NCI-H1048 (cell line): ENCODE measurements at places on chromosomes 2 and 18.

GRCh38 chr18:58640891-58641610, 12.2 kb upstream of the ALPK2 start:
- DNase-seq, result no peak

DNA sequence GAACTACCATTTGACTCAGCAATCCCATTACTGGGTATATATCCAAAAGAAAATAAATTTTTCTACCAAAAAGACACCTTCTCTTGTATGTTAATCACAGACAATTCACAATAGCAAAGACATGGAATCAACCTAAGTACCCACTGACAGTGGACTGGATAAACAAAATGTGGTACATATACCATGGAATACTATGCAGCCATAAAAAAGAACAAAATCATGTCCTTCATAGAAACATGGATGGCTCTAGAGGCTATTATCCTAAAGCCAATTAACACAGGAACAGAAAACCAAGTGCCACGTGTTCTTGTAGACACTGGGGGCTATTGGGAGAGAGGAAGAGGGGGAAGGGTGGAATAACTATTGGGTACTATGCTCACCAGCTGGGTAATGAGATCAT, 27.7 kb downstream of the FLACC1 start:
- no peak for DNase-seq

DNA sequence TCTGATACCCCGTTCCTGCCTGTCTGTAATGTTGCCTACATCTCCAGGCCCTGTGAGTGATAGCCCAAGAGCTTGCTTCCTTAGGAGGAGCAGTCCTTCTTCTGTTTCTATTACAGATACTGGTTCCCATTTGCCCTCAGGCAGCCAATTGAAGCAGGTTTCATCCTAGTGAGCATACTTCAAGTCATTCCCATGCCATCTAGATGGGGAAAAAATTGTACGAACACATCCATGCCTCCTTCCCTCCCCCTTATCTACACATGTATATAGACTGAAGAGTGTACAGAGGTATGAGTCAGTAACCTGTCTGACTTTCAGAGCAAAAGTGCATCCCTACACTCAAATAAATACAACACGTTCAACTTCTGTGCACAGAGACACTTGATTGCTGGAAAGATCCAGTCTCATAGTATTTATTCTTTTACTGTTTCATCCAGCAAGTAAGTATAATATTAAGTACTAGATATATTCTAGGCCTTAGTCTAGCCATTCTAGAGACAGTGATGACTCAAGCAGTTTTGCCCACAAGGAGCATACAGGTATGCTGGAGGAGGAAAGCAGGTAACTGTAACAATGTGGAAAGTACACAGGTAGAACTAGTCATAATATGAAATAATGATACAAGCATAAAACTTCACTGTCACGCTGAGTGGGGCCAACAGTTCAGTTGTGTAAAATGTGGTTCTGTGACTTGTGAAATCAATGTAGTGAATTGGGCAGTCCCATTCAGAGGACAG, 153.4 kb downstream of the MGAT5 start:
- DNase-seq, result no peak

GRCh38 chr2:122859260-122859659, 1103.8 kb downstream of the TSN start:
- DNase-seq, result no peak

DNA sequence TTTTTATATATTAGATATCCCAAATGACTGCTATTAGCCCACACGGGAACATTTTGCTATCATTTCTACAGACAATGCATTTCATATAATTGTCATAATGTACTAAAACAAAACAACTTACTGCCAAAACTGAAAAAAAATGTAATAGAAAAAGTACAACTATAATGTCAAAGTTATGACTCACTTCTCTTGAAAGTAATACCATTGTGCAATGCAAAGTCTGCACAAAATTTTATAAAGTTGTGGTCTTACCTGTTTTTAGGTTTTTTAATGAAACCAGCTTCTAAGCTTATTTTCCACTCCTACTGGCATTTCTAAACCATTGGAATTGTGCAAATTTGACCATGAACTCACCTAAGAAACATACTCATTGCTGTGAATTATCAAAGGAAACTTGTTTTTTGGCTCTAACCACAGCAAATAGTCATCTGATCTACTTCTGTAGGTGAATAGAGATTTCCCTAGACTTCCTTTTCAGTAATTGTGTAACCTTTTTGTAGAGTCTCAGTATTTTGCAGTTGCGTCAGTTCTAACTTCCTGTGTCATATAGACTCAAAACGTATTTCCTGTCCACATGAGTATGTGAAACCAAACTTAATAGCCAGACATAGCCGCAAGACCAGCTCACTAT, 31.9 kb upstream of the TFPI start:
- DNase-seq, result no peak

- no peak for DNase-seq
Measured at GRCh38 chr2:134195341-134195740, 58.5 kb upstream of the MGAT5 start.

GRCh38 chr2:65917986-65918385, 485.6 kb upstream of the SPRED2 start:
- DNase-seq, result no peak

GRCh38 chr18:5571666-5572065, 27.9 kb upstream of the EPB41L3 start:
- DNase-seq, result no peak

DNA sequence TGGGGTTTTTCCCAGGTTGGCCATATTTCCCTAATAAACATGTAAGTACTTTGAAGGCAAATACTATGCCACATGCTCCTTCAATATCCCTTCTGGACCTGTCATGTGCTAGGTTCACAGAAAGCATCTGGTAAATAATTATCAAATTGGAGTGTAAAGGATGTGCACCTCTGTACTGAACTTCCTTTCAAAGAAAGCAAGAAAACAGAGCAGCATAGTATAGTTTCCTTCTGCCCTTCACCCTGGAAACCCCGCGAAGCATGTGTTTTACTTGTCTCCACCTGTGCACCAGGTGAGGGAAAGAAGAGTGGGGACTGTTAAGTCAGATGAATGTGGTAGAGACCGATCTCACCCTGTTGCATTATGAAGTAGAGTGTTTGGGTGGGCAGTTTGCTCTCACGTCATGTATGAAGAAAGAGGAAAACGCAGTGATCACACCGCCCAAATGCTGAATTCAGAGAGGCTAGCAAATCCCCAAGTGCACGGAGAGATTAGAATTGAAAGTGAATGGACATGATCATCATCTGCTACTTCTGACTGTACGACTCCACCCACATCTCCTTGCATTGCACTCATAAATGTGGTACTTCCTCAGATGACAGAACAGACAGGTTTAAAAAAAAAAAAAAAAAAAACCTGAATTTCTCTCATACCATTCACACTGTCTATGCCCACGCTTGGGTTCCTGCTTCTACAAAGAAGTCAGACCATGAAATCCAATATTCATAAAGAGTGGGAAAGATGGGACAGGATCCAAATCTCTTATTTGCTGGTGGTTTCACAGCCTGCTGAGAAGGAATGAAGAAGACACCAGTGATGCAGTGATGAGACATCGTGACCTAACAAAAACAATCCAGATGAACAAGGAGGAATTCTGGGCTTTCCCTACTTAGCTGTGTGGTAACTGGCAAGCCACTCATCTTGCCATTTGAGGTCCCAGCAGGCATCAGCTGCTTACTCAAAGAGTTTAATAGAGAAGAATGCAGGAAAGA, 448.6 kb downstream of the BCL11A start:
- DNase-seq, result no peak

DNA sequence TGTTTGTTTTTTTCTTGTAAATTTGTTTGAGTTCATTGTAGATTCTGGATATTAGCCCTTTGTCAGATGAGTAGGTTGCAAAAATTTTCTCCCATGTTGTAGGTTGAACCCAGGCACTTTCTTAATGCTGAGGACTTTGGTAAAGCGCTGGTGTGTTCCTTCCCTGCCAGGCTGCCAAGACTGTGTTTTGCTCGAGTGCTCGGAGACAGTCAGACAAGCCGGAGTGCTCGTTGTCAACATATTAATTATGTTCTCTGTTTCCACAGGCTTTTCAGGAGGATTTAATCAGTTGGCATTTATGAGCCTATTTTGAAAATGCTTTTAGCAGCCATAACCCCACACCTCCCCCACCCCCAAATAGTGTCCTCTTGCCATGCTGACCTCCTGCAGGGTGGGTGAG, 6.4 kb downstream of the MTCL1 start:
- no peak for DNase-seq

GRCh38 chr2:78775291-78775690, 250.2 kb upstream of the REG3G start:
- no peak for DNase-seq

DNA sequence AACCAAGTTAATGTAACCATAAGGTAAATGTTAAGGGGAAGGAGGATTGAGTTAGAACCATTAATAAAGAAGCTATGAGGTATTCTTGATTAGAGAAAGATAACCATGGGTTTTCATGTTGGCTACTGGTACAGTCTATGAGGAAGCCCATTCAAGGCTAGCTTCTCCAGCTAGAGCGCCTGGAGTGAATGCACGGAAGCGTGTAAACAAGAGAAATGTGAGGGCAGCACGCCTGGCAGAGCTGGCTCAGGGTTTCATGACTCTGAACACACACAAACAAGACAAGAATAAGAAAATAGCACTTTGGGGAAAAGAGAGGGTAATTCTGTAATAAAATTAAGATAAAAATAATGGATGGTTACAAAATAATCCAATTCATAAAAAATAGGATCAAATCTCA, 255.3 kb downstream of the PDE11A start:
- no peak for DNase-seq

DNA sequence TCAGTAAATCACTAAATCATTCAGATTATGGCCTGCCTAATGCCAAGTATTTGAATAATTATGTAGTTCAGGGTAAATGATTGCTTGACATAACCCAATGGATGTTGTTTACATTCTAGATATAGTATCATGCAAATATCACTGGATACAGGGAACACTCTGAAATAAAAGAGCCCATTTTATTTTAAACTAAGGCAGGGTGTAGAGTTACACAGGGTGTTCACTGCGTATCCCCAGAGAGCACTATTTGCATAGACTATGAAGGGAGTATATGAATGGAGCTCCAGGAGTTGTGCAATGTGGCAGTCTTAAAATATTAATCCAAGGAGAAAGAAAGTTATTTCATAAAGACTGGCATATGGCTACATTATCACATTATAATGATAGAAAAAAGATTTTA, 701.1 kb upstream of the KLHL29 start:
- peak; percentile 88 for DNase-seq

DNA sequence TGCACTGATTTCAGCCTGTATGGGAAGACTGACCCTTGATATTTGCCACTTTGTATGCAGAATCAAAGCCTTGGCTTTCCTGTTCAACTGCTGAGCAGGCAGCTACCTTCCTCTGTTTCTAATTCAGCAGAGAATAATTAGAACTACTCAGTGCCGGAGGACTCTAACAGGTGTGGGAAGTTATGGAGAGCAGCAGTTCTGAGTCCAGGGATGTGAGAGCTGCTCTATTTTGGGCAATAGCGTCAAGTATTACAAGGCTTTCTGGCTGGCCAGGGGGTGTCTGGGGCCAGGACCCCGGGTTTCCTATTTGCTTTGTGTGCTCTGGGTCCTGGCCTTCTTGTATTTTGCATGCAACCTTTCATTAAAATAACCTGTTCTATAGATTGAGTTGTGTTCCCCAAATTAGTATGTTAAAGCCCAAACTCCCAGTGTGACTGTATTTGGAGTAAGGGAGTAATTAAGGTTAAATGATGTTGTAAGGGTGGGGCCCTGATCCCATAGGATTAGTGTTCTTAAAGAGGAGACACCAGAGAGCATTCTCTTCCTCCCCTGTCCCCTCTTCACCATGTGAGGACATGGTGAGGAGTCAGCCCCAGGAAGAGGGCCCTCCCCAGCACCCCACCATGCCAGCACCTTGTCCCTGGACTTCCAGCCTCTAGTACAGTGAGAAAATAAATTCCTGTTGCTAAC, 5.6 kb upstream of the NTSR2 start:
- DNase-seq, result no peak
